Activated gamma-delta T cell treated with Interleukin-2 at 50 U/mL for 16 hours (primary cell): ENCODE measurements at places on chromosomes 16 and 17.

GRCh38 chr16:51766739-51767138 is 615.7 kb upstream of the SALL1 start:
- no peak for DNase-seq

- DNase-seq: no peak
Measured at GRCh38 chr16:66435896-66436295, 8.8 kb downstream of the BEAN1 start.

- no peak for DNase-seq
Measured at GRCh38 chr16:3028716-3029319, 5.0 kb downstream of the THOC6 start.

- no peak for DNase-seq
Measured at GRCh38 chr17:77222356-77222755, 81.6 kb downstream of the SEC14L1 start.
